ENCODE measurements at places on chromosomes 3 and 15.

GRCh38 chr3:169105561-169105960 is 558.0 kb downstream of the MECOM start:
- DNase-seq, result no peak

DNA sequence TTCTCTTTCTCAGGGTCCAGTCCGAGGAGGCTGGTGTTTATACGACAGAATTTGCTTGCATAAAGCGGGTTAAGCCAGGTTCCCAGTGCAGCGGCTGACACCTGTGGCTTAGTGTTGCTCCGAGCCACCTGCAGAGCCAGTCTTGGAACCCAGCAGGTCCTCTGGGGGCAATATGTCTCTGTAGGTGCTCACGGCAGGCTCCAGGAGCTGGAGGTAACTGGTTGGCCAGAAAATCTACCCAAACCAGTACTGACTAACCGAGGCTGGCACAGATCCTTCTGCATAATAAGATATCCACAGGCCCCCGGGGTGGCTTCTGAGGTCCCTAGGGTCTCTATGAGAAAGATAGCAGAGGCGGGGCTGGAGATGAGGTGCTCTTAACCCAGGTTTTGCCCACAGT is 3.2 kb downstream of the MGLL start:
- DNase-seq, result no peak

GRCh38 chr15:39641191-39641889 is 60.5 kb downstream of the THBS1 start:
- DNase-seq, result peak; percentile 52

DNA sequence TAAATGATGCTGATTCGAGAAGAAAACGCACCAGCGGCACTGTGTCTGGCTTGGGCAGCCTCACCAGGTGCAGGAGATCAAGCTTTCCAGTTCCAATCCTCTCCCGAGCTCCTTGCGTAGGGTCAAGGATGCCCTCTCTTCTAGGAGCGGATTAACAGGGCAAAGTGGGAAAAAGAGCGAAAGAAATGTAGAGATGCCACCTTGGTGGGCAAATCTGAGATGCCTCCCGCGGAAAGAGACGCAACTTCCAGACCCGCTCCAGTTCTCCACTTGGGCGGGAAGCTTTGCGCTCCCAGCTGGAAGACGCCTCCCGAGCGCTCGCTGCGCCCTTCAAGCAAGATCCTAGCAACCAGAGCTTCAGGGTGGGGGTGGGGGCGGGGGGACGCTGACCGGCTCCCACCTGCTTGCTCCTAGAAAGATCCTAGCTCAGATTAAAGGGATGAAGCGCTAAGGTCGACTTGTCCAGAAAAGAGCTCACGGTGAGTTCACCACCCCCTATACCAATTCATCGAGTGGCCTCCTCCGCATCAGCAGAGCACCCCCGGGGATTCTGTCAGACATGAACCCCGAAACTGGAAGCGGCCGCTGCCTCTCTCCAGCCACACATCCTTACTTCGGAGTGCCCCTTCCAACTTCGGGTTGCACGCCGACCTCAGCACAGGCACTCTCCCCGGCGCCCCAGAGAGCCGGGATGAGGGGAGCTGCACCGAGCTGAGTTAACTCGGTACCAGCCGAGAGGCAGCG is 769 bp downstream of the TAFA4 start:
- no peak for DNase-seq

GRCh38 chr3:50587806-50588758 is 18.8 kb downstream of the HEMK1 start:
- DNase-seq, result peak; percentile 70

DNA sequence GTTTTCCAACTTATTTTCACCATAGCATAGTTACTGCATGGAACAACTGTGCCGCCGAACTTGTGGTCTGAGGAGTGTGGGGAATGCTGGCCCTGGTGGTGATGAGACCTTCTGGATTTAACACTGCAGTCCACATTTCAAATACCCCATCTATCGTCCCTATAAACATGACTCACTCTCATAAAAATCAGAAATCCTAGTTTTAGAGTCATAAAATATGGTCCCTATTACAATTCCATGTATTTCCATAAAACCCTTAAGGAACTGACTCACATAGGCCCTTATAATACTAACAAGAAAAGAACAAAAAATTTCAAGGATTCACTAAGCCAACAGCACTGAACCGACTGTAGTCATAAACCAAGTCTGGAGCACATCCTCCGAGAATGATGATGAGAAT is 147.2 kb downstream of the FOXP1 start:
- DNase-seq, result no peak

DNA sequence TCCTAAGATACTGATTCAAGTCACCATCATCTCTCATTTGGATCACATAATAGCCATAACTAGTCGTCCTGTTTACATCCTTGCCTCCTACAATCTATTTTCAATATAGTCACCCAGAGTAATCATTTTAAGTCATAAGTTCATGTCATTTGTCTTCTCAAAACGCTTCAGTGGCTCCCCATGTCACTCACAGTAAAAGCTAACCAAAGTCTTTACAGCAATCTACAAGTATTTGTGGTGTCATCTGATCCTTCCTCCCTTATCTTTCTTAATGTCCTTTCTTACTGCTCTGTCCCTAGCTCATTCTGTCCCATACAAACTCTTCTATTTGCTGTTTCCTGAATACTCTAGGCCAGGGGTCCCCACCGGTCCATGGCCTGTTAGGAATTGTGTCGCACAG is 28.8 kb downstream of the GBE1 start:
- no peak for DNase-seq

GRCh38 chr3:169342652-169343505 is 320.6 kb downstream of the MECOM start:
- no peak for DNase-seq

GRCh38 chr3:82416830-82417229 is 655.4 kb upstream of the GBE1 start:
- no peak for DNase-seq

GRCh38 chr15:71677352-71677751 is 133.0 kb upstream of the NR2E3 start:
- DNase-seq, result no peak

DNA sequence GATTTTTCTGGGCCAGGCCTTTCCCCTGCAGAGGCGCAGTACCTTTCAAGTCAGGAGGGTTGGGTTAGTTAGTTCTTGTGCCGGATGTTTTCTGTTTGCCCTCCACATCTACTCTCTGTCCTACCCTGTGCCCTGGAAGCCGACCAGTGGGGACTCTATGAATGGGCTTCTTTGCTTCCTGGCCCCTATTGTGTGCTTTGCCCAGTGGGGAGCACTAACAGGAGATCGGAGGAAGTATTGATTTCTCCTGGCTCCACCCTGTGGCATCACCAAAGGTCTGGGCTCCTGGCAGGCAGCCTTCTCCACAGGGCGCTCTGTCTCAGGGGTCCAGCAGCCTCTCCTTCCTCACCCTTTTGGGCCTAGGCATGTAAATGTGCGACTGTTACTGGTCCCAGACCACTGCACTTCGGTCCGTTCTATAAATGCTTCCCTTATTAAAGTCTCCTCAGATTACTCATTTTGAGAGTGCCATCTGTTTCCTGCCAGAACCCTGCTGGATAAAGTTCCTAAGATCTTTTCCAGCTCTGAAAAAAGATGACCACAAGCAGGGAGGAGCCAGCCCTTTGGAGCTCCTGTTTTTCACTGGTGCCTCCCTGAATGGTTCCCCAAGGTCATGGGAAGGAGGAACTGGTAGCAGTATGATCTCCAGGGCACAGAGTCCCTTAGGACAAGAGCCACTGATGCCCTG is 44.5 kb downstream of the CTDSPL start:
- DNase-seq, result no peak

GRCh38 chr15:29734917-29735572 is 87.2 kb downstream of the TJP1 start:
- no peak for DNase-seq
